ENCODE measurements at places on chromosomes 12 and 14.
A peak's percentile ranks its signal among the peaks of the same experiment; 100 is the strongest.

GRCh38 chr14:69171569-69171968 is 18.6 kb upstream of the DCAF5 start:
- DNase-seq, result no peak

DNA sequence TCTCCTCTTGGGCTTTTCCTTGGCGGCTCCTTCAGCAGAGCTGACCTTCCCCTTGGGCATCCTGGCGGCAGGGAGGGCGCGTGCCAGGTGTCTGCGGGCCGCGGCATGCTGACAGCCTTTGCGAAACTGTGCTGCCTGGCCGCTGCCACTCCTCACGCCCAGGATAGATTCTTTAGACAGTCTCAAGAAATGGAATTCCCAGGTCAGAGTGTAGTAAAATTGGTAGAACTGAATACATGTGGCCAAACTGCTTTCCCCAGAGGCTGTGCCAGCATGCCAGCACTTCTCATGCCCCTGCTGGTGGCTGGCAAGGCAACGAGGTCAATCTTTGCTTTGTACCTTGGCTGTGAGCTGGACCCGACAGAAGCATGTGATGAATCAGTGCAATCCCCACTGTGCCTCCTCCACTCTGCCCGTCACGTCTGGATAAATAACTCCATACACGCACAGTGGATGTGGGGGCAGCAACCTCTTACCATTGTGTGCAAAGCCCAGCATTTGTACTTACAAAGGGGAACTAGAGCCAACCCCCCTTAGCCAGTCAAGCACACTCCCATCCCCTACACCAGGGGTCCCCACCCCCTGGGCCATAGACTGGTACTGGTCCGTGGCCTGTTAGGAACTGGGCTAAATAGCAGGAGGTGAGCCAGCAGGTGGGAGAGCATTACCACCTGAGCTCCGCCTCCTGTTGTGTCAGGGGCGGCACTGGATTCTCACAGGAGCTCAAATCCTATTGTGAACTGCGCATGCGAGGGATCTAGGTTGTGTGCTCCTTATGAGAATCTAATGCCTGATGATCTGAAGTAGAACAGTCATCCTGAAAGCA is 90.9 kb downstream of the ACTN1 start:
- DNase-seq, result peak; percentile 12

DNA sequence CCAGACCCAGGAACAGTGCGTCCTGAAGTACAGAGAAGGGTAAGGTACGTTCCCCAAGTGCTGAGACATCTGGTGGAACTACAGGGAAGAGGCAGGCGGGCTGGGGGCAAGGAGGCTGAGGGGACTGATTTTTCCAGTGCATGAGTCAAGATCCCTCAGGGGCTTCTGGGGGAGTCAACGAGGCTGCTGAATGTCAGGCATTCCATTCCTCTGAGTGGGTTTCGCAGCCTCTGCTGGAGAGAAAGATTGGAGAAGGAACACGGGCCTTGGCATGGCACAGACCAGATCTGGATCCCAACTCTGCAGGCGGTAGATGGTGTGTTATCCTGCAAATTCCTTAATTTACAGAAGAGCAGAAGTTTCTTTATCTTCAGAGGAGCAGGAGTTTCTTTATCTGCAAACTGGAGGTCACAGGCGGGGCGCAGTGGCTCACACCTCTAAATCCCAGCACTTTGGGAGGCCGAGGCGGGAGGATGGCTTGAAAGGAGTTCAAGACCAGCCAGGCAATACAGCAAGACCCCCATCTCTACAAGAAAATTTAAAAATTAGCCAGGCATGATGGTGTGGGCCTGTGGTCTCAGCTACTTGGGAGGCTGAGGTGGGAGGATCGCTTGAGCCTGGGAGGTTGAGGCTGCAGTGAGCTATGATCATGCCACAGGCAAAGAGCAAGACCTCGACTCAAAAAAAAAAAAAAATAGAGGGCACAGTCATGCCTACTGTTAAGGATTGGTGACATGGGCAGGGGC is 132.6 kb upstream of the MAP1LC3B2 start:
- no peak for DNase-seq

GRCh38 chr14:99215277-99215676 is 56.7 kb downstream of the BCL11B start:
- DNase-seq, result no peak

DNA sequence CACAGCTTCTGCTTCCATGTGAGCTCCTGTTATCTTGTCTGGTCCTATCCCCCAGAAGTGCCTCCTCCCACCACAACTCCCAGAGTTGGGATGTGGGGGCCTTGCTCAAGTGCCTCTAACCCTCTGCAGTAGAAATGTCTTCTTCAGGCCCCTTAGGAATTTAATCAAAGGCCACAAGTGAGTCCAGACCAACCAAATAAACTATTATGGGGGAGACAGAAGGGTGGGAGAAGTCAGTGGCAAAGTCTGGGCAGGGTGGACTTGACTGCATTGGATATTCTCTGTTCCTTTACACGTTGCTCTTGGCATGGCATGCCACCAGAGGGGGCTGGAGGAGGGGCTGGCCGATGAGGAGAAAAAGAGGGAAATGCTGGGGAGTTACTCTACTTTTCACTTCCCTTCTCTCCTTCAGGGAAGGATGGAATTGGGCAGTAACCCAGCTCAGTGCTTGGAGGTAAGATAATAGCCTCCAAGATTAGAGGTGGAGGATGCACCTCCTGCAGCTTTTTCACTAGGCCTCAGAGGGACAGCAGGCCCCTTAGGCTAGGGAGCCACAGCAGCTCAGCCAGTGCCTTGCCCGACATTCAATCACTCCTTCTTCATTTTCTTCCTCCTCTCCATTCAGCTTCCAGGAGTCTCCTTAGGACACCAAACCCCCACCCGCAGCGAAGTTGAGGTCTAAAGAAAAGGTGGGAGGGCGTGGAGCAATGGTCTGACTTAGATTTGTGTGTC is 1.2 kb upstream of the AP1G2 start:
- DNase-seq, result no peak

GRCh38 chr14:102875652-102876051 is 46.8 kb upstream of the AMN start:
- no peak for DNase-seq

GRCh38 chr12:88955531-88955930 is 375.3 kb upstream of the KITLG start:
- no peak for DNase-seq

DNA sequence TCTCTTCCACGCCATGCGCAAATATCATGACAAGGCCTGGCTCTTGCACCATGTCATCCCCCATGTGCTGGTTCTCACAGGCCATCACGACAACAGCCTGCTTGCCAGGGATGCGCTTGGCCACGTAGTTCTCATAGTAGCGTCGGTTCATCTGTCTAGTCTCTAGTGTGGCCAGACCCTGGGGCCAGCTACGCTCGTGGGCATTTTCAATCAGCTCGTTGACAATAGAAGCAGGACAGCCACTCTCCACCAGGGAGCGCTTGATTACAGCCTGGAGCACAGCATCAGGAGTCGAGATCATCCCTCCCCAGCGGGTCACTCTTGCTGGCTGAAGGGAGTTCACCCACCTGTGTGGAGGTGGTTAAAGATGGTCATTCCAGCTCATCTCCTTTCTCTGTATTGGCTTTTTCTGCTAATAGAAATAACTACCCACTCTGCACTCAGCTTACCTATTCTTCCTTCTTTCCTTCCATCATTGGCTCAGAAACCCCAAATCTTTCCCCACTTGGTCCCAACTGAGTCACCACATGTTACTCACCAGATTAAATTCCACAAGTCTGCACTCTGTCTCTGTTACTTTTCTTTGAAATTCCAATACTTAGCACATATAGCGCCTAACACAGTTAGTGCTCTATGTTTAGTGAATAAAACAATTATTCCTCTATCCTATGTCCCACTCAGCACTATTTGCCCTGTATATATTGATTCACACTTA is 15.1 kb downstream of the RNF41 start:
- no peak for DNase-seq

- no peak for DNase-seq
Observed at GRCh38 chr12:21642707-21643389, 14.8 kb downstream of the LDHB start.

DNA sequence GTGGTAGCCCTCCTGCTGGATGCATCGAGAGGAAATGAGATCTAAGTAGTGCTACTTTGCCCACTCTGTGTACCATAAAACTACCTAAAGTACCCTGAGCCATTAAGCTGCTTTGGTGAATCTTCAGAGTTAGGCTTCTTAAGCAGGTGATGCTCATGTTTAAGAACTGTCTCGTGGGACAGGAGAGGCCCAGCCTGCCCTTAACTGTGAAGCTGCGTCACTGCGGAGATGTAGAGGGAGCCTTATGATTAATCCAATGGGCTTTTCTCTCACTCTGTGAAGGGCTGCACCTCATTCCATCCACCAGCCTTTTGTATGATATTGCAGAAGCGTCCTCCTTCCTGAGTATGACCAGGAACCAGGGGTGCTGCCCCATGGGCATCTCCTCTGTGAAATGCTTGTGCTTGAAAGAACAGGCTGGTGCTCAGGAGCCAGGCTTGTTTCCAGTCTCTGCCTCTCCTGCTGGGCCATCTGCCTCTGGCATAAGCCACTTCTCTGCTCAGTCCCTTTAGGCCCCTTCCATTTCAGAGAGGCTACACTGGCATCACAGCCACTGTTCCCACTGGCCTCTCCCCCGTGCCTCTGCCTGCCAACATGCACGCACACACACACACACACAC is 6.8 kb upstream of the CCDC177 start:
- no peak for DNase-seq

DNA sequence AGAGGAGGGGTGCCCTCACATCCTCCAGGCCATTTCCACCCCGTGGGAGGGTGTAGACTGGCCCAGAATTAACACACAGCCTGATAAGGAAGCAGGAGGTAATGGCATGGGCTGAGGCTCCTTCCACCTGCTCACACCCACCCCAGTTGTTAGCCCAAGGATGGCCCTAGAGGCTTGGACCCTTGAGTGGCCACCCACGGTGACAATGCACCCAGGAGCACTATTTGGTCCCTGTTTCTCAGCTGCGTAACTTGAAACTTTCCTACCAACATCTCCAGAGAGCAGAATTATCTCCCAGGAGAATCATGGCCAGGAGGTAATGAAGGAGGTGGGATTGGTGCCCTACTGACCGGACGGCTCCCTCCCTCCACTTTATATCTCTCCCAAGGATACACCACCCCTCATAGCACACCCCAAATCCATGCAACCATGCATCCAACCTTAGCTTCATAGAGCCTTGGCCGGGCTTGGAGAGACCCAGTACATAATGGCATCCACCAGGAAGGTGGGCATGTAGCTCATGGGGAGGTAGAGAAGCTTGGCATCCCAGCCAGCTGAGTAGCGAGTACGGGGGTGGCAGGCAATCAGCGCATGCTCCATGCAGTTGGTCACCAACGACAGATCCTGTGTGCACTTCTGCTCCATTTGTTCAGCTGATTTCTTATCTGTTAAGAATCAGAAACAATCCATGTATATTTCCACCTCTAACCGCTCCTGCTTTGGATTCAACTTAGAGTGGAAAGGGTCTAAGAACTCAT is 5.6 kb downstream of the RDH16 start:
- DNase-seq, result no peak

- no peak for DNase-seq
Observed at GRCh38 chr14:104794631-104794992, 936 bp downstream of the AKT1 start.

DNA sequence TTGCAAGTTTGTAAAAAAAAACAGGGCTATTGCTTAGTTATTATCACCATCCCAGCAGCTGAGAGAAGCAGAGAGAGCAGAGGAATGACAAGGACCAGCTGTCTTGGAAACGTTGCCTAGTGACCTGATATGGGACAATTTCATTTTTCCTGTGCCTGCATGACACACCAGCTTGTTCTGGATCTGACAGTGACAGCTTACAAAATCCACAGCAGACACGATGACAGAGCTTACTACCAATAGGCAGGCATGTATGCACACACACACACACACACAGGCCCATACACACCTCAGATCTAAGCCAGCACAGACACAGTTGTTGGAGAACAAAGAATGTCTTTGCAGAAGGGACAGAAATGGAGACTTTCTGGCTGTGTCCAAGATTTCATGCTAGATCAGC is 25.4 kb downstream of the HSPB8 start:
- no peak for DNase-seq

GRCh38 chr14:71716041-71716772 is 216.0 kb upstream of the RGS6 start:
- DNase-seq, result no peak

GRCh38 chr12:69620077-69620476 is 9.4 kb upstream of the LRRC10 start:
- DNase-seq, result no peak

- no peak for DNase-seq
Observed at GRCh38 chr14:22847661-22848341, 11.4 kb downstream of the MMP14 start.

DNA sequence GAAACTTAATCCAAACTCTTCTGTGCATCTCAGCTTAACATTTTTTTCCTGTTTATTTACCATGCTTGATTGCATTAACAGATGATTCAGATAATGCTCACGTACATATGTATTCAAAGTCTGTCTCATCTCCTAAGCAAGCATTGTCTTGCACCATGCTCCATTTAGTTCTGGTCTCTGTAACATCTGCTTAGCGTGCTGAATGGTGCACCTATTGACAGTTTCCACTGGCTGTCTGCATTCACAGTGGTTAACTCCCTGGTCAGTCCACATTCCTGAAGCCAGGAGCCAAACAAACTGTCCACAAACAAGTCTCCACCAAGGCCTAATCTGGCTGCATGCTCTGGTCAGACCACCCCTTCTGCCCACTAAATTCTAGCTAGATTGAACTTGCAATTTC is 83.9 kb downstream of the KNTC1 start:
- peak; percentile 4 for DNase-seq

GRCh38 chr12:53989227-53990113 is 4.5 kb downstream of the HOXC10 start:
- no peak for DNase-seq

GRCh38 chr12:100138048-100138802 is 4.4 kb downstream of the BLTP3B start:
- DNase-seq, result no peak

GRCh38 chr12:13173012-13173932 is 23.3 kb upstream of the EMP1 start:
- no peak for DNase-seq

DNA sequence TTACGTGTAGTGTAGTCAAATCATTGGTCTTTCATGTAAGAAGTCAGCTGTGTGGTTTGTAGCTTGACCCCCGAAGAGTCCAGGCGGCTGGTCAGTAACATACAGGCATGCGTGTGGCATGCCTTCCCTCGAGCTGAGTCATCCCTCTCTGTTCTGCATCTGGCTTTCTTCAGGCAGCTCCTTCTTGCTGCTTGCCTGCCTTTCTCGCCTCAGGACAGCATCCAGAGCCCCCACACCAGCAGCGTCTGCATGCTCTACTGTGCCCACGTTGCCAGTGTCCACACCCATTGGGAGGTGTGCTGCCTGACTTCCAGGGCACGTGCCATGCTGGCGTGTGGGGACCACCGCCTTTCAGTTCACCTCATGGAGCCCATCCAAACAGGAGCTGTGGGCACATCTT is 96.8 kb downstream of the EP400 start:
- no peak for DNase-seq

GRCh38 chr14:76958980-76959710 is 69.4 kb downstream of the IRF2BPL start:
- DNase-seq, result no peak

GRCh38 chr14:97274626-97275025 is 477.4 kb downstream of the VRK1 start:
- no peak for DNase-seq
